ENCODE measurements at places on chromosomes 3 and 15.
A peak's percentile ranks its signal among the peaks of the same experiment; 100 is the strongest.

DNA sequence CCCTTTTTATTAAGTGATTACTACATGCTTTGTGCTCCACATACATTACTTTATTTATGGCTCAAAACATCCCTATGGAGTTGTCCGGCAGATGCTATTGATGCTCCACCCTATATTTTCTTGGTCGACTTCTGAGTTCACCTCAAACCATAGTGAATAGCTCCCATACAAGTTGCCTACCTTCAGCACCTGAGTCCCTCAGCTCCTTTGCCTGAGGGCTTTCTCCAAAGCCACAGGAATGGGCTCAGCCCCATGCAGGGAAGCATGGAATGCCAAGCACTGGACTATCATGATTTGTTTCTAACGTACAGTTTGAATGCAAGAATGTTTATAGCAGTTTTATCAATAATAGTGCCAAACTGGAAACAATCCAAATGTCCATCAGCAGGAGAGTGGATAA is 124.8 kb upstream of the TNIK start:
- no peak for DNase-seq

DNA sequence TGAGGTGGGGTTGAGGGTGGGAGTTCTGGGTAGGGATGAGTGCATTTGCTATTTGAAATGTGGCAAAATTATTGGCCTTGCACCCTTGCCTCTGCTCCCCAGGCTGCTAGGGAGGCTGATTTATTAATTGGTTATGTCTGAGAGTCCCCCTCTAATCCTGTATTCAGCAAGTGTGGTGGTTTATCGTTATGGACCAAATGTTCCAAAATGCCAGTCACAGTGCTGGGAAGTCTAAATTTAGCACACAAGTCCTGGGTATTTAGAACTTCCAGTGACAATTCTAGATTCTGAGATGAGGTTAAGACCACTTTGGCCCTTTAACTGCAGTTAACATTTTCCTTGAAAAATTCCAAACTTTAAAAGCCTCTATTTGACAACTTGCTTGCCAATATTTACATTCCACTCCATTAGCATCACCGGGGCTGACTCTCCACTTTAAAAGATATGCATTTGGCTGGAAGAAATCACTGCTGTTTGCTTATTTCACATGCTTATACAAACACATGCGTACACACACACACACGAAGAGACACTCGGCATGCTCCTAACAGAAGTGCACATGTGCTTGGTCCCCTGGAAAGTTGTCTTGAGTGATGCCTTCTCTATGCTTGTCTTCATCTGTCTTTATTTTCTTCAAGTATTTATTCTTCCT is 247.7 kb downstream of the IL20RB start:
- no peak for DNase-seq

GRCh38 chr3:99630815-99631214 is 7.6 kb upstream of the COL8A1 start:
- no peak for DNase-seq

GRCh38 chr15:70867911-70868467 is 14.0 kb upstream of the LARP6 start:
- DNase-seq: no peak

GRCh38 chr15:58551764-58552504 is 120.1 kb downstream of the LIPC start:
- DNase-seq: no peak

- DNase-seq: no peak
These were observed 115.6 kb upstream of the MANF start for GRCh38 chr3:51269466-51269865.

GRCh38 chr3:144380849-144381248 is 409.2 kb downstream of the DIPK2A start:
- no peak for DNase-seq

GRCh38 chr3:100263583-100263982 is 2.8 kb downstream of the TBC1D23 start:
- no peak for DNase-seq

DNA sequence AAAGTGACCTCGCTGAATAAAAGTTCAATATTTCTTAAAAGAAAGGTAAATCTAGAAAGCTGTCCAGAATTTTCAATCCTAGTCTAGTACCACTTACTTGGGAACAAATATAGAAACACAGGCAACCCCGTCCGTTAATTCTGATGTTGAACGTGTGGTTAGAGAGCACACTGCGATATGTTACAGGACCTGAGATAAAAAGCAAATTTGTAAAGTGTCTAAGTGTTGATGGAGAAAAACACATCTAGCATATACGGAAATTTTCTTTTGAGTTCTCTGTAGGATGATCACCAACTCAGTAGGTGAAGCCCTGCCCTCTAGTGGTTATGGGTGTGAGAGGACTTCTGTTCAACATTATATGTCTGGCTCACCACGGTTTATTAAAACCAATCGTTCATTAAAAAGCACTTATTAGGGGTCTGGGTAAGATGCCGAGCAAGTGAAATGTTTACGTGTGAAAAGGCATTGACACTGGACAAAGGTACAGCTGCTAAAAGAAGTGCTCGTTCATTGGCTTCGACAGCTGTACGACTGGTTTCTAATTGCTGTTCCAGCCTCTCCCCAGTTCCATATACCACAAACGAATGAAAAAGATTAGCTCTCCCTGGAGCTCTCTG is 1.0 kb upstream of the ATP2C1 start:
- DNase-seq: peak; percentile 63

DNA sequence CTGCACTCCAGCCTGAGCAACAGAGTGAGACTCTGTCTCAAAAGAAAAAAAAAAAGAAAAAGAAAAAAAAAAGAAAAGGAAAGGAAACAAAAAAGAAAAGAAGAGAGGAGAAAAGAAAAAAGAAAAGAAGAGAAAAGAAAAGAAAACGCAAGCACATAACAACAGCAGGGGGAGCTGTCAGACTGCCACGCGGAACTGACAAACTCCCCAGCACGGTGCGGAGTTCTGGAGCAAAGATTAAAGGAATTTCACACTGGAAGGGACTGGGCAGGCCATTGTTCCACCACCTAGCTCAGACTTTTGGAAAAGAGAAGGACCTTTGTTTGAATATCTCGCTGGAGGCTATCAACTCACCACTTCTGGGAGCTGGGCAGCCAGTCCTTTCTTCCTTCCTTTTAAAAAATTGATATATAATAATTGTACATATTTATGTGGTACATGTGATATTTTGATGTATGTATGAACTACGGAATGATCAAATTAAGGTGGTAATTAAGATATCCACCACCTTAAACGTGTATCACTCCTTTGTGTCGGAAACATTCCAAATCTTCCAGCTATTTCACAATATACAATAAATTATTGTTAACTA is 40.5 kb downstream of the DPPA2 start:
- peak; percentile 55 for DNase-seq

- no peak for DNase-seq
These were observed 14.7 kb upstream of the RYR3 start for GRCh38 chr15:33296050-33296449.

- DNase-seq: no peak
These were observed 1.4 kb upstream of the PRKCI start for GRCh38 chr3:170220871-170221270.

DNA sequence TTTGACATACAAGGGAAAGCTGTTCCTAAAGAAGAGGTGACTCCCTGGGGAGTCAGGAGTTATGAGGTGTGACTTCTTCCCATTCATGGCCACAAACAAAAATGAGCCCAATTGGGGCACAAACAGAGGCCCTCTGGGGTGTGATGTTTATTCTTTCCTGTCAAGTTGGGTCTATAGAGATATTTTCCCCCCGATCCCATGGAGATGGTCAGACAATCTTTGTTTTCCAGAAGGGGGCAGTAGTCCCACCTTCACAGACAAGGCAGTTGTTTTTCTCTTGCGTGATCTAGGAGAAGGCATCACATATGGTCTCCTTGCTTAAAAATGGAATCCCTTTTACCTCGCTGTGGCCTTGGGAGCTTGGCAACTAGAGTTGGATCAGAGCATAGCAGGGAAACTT is 110.3 kb downstream of the MFSD1 start:
- no peak for DNase-seq

DNA sequence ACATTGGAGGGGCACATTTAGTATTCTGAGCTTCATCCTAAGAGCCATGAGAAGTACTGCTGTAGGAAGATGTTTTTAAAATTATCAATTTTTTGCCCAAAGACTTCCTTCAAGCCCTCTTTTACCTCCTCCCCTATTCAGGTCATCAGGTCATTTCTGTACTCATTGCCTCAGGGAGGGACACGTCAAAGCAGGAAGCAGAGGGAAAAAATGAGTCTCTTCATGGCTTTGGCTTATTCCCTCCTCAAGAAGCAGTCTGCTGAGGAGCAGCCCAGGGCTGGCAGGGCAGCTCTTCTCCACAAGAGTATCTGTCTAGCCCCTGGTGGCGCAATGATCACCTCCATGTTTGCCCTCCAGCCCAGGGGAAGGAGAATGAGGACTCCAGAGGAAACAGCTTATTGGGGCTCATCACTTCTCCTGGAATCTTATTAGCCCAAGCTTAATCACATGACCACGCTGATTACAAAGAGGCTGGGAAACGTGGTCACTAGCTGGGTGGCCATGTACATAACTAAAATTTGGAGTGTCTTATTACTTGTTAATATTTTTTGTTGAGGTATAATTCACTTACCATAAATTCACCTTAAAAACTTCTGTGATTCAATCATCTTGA is 44.2 kb upstream of the GATA2 start:
- no peak for DNase-seq

DNA sequence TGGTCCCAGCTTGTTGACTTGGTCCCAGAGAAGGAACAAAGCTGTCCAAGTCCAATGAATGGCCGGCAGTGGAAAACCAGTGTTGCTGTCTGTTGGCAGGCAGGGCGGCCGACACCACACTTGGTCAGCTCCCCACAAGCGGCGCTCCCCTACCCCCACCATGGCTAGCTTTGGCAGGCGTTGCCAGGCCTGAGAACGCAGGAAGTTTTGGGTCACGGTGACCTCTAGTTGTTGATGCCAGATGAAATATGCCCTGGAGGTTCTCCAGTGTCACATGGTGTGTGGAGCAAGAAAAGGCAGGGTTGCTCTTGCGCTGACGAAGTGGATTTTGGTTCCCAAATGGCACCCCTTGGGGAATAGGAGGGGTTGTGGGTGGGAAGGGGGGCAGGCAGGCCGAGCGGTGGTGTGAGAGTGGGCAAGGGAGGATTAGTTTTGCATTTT is 72.7 kb upstream of the TPRG1 start:
- DNase-seq: no peak

DNA sequence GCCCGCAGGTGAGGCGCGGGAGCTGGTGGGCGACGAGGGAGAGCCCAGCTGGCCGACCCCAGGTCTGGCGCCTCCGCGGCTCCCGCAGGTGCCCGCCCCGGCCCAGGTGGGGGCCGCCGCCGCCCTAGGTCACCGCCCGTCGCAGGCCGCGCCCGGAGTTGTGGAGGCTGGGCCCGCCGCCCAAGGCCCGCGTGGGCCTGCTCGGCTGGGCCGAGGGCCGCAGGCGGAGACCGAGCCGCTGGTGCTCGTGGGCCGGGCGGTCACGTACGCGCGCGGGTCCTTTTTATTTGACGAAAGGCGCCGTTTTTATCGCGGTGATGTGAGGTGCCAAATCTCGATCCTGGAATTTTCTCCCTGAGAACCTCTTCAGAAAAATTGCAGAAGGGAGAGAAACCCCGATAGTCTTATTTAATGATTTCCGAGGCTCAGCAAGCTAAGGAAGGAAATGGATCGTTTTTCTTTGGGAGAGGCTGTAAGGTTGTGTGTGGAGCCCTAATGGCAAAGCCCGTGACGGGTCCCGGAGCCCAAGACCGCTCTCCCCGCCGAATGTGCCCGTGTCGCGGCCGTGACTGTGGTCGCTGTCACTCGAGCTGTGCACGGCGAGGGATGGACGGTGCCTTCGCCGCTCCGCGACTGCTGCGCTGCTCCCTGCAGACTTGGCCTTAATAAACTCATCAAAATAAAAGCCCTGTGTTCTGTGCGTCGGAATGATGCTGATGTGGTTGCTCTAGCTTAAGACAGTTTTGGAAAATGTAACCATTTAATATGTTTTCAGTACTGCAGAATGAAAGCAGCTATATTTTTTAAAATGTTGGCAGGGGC is 612 bp downstream of the APPL1 start:
- DNase-seq: no peak

GRCh38 chr15:90315278-90315982 is 36.7 kb upstream of the ZNF774 start:
- DNase-seq: no peak

DNA sequence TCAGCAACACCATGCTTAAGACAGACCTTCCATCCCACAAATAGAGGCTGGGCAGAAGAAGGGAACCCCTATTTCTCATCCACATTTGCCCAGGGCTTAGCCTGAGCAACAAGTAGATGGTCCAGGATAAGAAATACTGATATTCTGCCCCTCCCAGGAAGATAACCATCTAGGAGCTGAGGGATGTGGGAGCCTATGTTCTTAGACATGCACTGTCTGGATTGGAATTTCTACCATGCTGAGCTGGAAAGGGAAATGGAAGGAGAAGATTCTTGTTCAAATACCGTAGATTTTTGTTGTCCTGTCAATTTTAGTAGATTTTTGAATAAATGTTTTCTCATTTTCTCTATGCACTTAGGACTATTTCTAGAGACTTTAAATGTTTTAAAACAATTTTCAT is 450.7 kb upstream of the SEMA6D start:
- no peak for DNase-seq

DNA sequence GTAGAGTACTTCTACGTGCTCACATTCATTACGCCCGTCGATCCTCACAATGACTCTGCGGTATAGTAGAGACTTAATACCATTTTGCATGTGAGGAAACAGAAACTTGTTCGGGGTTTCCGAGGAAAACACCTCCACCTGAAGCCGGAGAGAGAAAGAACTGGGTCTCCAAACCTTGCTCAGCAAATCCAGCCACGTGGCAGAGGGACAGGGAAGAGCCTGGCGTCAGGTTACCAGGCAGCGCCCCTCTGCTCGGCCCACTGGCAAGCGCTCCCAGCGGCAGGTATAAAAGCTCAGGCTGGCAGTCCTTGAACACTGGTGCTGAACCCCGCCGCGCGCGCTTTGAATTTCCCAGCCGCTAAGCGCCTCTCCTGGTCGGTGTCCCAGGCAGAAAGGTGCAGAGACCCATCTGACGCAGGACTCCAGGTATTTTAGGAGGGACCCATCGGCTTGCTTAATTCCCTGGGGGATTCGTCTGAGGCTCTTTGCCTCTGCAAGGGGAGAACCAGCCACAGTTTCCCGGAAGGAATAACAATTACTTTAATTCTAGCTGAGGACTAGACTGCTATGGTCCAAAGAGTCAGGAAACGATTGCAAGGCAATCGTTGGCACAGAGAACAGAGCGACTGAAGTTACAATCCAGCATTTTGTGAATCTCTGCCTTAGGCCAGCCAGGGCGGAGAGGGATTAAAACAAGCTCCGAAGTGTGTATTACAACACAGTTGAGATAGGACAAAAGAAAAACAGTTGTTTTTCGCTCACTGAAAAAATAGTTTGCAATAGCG is at the start of gene C2CD4A:
Gene C2CD4A, plus strand, starts transcription at position 315 of the 785 bp plus-strand sequence. CDS start 637 bp downstream, outside the sequence.
- peak; percentile 69 for DNase-seq
